ENCODE measurements at places on chromosomes 3 and 15.

- no peak for DNase-seq
Measured at GRCh38 chr3:169215461-169216352, 447.8 kb downstream of the MECOM start.

GRCh38 chr3:193780810-193781478 is 187.9 kb downstream of the OPA1 start:
- peak; percentile 90 for DNase-seq

DNA sequence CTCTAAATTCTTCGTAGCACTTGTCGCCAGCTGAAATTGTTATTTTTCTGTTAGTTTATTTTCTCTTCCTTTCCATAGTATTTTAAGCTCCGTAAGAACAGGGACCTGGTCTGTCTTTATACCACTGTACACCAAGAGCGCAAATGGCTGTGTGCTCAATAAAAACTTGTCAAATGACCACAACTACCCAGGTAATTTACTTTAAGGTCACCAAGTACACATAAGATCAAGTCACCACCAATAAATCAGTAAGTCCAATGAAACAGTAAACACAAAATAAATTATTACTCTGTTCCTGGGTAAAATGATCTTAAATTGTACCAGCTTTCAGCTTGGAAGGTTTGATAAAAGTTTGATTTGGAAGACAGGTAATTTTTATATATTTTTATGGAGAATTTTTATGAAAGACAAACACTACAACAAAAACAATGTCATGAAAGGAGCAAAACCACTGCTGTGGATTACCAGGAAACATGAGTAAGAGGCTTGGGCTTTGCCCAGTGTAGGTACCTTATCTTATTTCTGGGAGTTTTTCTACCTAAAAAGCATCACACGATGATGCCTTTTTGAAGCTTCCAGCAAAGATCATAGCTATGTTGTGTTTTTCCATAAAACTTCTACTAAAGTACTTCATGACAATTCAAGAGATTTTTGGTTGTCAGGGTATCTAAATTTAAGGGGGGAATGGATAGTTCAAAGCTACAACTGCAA is 406.8 kb downstream of the SHQ1 start:
- DNase-seq, result no peak

GRCh38 chr15:52288986-52289385 is 6.6 kb downstream of the MYO5C start:
- DNase-seq, result no peak

- peak; percentile 97 for DNase-seq
Measured at GRCh38 chr3:188947401-188948280, 224.1 kb upstream of the TPRG1 start.

GRCh38 chr3:152706991-152707713 is 127.8 kb upstream of the P2RY1 start:
- DNase-seq, result no peak

DNA sequence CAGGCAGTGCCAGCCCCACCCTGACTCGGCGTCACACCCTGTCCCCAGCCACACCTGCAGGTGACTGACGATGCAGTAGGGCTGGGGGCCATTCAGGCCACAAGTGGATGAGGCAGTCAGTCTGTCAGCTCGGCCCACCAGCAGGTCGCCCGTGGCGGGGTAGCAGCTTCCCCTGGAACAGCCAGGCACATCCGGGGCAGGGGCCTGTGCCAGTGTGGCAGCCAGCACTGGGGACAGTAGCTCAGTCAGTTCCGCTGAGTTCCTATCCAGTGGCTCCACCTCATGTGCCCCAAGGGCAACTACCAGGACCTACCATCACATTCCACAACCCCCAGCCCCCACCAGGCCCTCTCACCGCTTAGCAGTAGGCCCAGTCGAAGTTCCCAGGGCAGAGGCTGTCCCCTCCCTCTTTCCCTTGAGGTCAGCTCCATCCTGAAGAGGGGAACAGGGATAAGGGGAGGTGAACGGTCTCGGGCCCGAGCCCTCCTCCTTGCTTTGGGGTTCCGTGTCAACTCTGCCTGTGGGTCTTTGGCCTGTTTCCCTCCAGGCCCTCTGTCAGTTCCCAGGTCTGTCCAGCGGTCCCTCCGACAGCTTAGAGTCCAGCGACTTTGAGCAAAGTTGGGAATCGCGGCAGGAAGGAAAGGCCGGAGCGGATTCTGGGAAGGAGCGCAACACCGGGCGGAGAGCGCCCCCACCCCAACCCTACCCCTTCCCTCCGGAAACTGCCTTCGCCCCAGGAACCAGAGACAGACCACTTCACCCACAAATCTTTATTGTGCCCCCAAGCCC is at the start of gene LAMB2:
Gene LAMB2, minus strand, starts transcription at position 614 of the 789 bp plus-strand sequence. Its CDS starts 183 bp downstream, at position 431.
- DNase-seq, result peak; percentile 90

- DNase-seq, result no peak
Measured at GRCh38 chr3:87509401-87509800, 233.0 kb upstream of the POU1F1 start.

GRCh38 chr3:136789976-136790375 is 28.9 kb upstream of the SLC35G2 start:
- DNase-seq, result no peak

- DNase-seq, result no peak
Measured at GRCh38 chr15:91844928-91845327, 8.6 kb upstream of the SLCO3A1 start.

GRCh38 chr3:84692261-84692660 is 266.5 kb upstream of the CADM2 start:
- no peak for DNase-seq

- no peak for DNase-seq
Measured at GRCh38 chr3:123137001-123137400, 64.7 kb upstream of the SEC22A start.

DNA sequence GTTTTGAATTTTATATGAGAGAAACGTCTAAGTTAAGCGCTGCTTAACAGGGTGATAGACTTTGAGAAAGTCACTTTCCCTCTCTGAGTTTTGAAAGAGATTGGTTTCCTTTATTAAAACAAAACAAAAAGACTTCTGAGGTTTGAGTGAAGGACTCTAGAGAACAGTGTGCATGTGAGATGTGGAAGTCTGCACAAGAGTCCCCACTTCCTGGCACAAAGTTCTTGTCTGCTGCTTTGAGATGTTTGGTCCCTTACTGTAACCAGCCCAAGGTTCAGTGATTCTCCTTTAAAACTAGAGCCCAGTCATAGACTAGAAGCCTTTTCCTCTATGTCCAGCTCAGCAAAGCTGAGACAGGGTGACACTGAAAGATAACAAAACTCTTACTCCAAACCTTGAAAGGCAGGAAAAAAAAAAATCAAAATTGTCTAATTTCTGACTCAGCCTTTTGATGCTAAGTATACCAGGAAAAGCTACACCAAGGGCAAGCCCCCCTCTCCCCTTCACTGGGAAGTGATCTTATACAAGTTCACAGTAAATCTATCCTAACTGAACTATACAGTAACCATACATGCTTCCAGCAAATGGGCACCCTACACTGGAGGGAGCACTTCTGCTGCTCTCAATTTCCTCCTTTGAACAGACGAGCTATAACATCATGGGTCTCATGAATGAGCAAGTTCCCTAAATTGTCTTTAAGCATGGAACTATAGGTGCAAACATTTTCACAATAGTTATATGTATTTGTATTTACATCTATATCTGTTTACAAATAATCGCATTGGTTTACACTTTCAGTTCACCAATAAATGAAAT is 2.3 kb downstream of the POPDC2 start:
- DNase-seq, result no peak

DNA sequence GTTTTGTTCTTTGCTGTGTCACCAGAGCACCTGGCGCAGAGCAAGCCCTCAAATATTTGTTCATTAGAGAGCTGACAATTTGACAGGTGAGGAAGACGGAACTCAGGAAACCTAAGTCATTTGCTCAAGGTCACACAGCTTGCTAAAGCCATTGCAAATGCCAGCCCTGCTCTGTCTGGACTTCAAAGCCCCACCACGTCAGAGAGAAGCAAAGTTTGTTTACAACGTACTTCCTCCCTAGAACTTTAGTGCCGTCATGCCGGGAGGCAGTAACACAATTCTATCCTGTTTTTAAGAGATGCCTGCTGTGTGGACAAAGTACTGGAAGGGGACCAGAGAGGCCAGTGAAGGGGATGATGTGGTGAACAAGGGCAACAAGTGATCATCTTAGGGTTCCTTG is 216.6 kb upstream of the PRICKLE2 start:
- DNase-seq, result no peak

DNA sequence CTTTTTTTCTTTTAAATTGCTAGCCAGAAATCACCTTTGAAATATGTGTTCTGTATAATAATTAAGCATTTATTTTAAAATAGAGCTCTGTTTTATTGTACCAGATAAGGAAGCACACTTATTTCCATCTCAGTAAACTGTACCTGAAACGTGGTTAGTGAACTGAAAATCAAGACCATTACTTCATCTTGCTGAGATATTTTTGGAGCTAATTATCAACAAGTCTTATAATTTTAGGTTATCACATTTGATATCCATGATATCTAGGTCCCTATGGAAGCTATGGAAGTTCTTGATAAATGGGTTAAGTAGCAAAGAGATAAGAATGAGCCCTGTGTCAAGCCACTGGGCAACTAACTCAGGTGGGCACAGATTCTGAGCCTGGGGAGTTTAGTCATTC is 187.2 kb downstream of the NFKBIZ start:
- no peak for DNase-seq

DNA sequence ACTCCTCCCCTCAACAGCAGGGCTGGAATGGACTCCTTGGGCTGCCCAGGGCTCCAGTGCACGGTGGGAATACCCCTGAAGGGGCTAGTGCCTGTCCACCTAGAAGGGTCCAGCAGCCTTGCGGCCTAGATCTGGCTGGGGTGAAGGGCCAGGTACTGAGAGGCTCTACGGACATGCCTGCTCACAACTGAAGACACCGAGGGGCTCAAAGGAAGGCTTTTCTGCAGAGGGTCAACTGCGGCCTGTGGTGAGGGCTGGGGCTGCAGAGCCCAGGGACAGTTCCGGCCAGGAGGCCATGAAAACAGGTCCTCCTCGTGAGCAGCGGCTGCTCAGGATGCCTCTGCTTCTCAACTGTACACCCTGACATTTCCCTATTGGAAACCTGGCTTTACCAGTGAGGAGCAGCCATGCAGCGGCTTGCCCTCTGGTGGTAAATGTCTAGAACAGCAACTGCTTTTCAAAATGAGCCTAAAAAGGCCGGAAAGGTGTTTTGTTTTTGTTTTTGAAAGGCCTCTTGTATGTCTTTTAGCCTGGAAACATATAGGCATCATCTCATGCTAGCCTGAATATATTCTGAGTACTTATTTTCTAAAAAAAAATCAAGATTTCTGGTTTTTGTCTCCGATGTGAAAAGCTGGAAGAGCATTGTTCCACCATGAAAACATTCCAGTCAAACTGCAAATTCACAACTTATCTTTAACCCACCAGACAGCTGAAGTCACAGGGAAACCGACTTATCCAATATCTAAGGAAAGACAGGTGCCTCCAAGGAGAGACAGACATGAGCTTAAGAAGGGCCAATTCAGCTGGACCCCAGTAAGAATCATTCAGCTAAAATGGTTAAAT is 163.4 kb downstream of the KLF13 start:
- peak; percentile 74 for DNase-seq

- no peak for DNase-seq
Measured at GRCh38 chr3:122057671-122058070, 2.5 kb downstream of the CD86 start.

DNA sequence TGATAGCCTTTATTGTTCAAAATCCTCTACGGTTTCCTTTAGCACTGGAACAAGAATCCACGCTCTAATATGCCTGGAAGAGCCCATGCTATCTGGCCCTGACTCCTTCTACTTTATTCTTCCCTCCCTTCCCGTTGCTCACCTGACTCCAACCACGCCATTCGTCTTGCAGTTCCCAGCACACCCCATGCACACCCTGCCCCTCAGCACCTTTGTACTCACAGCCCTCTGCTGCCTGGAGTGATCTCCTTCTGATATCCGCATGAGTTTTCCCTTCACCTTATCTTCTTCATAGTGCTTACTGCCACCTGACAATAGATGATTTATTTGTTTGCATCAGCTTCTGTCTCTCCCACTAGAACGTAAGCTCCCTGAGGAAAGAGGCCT is 16.6 kb upstream of the BCL2A1 start:
- DNase-seq, result no peak

DNA sequence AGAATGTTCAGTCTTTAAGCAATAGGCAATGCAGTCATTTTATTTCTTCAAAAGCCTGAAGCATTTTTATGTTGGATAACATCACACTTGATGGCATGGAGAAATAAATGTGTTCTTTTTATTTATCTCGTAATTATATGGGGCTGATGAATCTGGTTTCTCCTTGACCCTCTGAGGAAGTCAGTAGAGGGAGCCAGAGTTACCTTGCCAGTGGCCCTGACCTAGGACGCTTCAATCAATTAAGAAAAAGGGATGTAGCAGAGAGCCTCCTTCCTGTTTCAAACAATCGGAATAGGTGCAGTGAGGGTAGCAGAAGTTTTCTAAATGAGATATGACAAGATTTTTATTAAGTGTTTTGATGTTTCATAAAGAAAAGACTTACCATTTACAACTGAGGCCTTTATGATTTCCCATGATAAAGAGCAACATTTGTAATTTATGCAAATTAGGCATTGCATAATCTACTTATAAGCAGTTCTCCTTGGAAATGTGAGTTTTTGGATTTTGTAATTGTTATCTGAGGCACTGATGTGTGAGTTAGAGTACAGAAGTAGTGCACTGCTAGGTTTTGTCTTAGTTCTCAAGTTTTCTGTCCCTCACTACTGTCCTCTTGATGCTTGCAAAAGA is 129.1 kb downstream of the RAP2B start:
- peak; percentile 41 for DNase-seq

DNA sequence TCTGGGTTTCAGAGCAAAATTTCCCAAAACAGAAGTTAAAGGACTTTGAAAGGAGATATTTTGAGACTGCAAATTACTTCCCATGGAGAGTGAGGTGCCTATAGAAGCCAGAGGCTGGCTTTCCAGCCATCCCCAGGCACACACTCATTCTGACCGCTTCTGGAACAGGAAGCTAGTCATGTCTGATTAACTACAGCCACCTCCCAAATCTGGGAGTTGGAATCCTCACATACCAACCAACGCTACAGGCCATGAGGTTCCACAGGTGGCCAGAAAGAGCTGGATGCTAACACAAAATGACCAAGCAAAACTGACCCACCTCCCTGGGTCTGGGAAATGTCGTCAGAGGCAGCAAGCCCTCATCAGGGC is 87.2 kb downstream of the SNRK start:
- no peak for DNase-seq

- DNase-seq, result no peak
Measured at GRCh38 chr3:47622671-47623461, 44.2 kb upstream of the CSPG5 start.

DNA sequence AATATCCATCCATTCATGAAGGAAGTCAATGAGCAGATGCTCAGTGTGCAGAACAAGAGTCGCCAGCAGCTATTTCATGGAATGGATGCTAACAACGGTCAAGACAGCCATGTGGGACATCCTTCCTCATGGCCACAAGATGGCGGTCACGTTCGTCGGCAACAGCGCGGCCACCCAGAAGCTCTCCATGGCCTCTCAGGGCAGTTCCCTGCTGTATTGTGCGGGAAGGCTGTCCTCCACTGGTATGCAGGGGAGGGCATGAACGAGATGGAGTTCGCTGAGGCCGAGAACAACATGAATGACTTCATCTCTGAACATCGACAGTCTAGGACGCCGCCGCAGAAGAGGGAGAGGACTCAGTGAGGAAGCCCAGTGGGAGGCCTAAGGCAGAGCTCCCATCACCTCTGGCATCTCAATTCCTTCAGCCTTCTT is 208.3 kb downstream of the TJP1 start:
- peak; percentile 59 for DNase-seq

- peak; percentile 71 for DNase-seq
Measured at GRCh38 chr3:141402476-141403171, 34.3 kb downstream of the ZBTB38 start.
